ENCODE measurements at places on chromosomes 13 and 19.

- ATAC-seq: peak; percentile 65
These were observed 14.6 kb downstream of the GNA11 start for GRCh38 chr19:3108775-3109174.

- no peak for ATAC-seq
These were observed 321.0 kb downstream of the TBC1D4 start for GRCh38 chr13:75160984-75161383.

GRCh38 chr13:85366759-85367417, 432.3 kb downstream of the SLITRK6 start:
- no peak for ATAC-seq

GRCh38 chr19:2627319-2627829, 75.1 kb downstream of the GNG7 start:
- peak; percentile 92 for ATAC-seq

DNA sequence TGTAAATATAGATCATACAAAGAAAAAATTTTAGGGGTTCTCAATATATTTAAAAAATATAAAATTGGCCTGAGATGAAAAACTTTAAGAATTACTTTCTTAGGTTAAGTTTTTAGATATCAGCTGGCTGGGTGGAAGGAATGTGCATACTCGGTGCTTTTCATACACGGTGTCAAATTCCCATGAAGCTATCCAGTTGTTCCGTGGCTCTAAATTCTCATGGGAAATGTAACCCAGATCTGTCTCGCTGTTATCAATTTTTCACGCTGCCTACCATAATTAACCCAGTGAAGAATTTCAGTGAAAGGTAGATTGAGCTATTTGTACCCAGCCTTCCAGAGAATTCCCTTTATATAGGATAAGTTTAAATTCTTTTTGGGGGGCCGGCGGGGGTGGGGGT, 11.6 kb upstream of the ZNF835 start:
- no peak for ATAC-seq

- ATAC-seq: no peak
These were observed 59.5 kb downstream of the IER2 start for GRCh38 chr19:13209484-13210338.

GRCh38 chr19:28859811-28860210, 353.1 kb downstream of the UQCRFS1 start:
- ATAC-seq: no peak

GRCh38 chr13:109274188-109274821, 512.1 kb downstream of the IRS2 start:
- ATAC-seq: no peak

GRCh38 chr19:542173-542866, 1.5 kb upstream of the GZMM start:
- no peak for ATAC-seq

DNA sequence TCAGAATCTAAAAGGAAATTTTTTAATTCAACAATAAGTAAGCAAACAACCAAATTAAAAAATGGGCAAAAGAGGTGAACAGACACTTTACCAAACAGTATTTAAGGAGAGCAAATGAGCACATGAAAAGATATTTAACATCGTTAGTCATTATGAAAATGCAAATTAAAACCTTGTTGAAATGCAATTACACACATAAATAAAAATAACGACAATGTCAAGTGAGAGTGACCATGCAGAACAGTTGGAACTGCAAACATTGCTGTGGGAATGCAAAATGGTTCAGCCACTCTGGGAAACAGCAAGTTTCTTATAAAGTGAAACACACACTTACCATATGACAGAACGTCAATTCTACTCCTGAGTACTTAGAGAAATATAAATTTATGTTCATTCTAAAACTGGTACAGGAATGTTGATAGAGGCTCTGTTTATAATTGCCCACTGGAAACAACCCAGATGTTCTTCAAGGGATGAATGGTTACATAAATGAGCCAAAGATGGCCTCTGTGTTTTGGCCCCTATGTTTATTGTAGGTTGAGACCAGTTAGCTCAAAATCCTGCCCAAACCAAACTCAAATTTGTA, 678.1 kb downstream of the UQCRFS1 start:
- no peak for ATAC-seq

GRCh38 chr19:4781801-4782200, 9.7 kb upstream of the FEM1A start:
- no peak for ATAC-seq

GRCh38 chr13:40221460-40222201, 444.8 kb downstream of the FOXO1 start:
- ATAC-seq: peak; percentile 65

DNA sequence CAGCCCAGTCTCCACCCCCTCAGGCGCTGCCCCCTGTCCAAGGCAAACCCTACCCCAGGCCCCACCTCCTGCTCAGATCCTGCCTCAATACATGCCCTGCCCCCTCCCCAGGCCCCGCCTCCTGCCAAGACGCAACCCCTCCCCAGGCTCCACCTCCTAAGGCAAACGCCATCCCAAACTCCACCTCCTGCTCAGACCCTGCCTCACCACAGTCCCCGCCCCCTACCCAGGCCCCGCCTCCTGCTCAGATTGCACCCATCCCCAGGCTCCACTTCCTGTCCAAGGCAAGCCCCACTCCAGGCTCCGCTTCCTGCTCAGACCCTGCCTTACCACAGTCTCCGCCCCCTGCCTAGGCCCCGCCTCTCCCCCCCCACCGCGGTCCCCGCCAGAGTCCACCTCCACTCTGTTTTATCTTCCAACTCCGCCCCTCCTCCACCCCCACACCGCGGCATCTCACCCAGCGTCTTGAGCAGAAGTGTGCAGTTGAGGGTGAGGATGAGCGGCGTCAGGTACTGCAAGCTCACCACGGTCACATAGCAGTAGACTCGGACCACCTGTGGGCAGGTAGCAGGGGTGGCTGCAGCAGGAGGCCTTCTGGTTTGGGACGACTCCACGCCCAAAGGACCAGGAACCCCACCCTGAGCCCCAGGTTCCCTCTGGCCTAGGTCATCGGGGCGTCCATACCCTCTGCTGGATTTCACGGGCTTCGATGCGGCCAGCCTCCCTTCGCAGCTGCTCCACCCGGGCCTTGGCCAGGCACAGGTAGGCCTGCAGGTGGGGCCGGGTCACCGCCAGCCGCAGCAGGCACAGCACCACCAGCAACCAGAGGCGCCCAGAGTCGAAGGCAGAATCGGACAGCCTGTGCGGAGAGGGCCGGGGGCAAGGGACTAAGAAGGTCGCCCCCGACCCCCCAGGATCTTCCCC, 17.7 kb downstream of the TMEM161A start:
- no peak for ATAC-seq

- ATAC-seq: no peak
These were observed 8.3 kb downstream of the SNRPA start for GRCh38 chr19:40759352-40759751.

- ATAC-seq: no peak
These were observed 13.5 kb upstream of the RXFP2 start for GRCh38 chr13:31725841-31726240.

- peak; percentile 67 for ATAC-seq
These were observed 53.3 kb downstream of the PARP4 start for GRCh38 chr13:24459234-24459633.

DNA sequence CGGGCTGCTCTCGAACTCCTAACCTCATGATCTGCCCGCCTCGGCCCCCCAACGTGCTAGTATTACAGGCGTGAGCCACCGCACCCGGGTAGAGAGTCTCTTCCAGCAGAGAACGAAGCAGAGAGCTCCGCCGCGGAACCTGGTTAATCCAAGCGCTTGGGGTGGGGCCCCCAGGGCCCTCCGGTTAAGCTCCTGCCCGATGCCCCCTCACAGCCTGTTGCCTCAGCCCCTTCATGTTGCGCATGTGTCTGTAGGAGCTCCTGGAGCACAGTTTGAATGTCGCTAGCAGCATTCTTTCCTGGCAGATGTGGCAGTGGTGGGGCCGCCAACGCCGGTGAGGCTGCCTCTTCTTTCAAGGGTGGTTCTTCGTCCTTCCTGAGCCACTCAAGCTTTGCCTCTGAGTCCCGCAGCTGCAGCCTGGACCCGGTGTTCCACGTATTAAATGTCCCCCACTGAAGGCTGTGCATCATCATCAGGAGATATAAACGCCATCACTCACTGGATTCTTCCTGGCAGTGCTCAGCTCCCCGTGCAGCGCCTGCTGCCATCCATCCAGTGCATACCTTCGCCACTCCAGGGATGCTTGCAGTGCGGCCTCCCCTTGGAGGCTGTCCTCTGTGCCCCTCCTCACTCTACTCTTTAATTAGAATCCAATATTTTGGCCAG, 1919.3 kb downstream of the PCDH9 start:
- ATAC-seq: no peak

DNA sequence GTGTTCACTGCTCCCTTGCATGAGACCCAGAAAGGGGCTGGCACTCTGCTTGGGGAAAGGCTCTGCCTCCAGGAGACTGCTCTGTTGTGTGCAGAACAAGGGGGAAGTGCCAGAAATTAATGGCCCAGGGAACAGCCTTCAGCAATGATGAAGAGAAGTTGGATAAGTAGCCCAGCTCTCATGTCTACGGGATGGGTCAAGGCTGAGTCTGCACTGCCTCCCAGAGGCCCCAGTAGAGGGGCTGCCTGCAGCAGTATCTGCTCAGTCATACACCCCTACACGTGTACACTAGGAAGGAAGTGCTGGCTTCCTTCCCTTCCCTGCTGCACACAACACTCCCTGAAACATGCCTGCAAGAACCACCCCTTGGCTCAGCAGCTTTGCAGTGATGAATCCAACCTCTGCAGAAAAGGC, 54.6 kb upstream of the URI1 start:
- no peak for ATAC-seq

- ATAC-seq: no peak
These were observed 384.4 kb downstream of the FGF9 start for GRCh38 chr13:22055259-22055658.

DNA sequence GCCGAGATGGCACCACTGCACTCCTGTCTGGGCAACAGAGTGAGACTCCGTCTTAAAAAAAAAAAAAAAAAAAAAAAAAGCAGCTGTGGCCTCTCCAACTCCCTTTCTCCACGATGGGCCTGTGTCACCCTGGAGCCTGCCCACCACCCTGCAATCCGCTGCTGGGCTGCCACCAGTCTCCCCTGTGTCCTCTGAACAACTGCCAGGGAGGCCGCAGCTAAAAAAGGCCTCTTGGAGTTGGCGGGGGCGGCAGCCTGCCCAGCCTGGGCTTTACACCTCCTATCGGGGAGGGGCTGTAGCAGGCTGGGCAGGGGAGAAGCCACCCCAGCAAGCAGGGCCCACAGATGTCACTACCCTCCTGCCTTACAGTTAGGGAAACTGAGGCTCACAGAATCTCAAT, 3.5 kb downstream of the CDC37 start:
- no peak for ATAC-seq

- ATAC-seq: no peak
These were observed 252.2 kb downstream of the TSHZ3 start for GRCh38 chr19:31096935-31097545.

DNA sequence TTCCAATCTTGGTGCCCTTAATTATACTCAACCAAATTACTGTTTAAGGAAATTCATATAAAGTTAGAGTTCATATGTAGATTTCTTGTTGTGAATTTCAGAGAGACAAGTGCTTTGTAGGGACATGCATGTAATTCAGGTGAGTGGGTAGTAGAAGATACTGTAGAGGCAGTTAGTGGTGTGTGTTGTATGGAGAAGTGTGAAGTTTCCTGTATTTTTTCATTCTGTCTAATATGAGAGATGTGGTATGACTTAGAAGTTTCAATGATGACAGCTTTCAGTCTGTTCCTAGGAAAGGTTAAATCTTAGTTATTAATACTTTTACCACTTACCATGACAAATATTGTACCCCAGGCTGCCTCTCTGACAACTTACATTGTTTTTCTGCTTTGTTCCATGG, 294.2 kb downstream of the TDRD3 start:
- no peak for ATAC-seq

GRCh38 chr19:2462635-2463421, 6.1 kb upstream of the LMNB2 start:
- ATAC-seq: no peak

DNA sequence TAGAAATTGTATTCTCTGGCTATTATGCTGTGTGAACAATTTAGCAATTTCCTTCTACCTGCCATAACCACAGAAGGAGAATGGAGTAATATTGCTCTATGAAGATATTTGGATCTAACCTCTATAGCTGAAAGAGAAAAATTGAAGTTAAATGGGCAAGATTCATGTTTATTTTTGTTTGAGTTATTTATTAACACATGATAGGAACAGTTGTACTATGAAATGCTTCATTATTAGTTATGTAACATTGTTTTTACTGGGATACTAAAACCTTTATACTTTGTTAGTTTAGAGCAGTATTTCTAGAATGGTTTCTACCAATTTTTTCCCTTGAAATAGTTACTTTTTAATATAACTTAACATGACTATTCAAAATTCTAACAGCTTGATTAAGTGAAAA, 27.3 kb upstream of the VWA8 start:
- no peak for ATAC-seq

DNA sequence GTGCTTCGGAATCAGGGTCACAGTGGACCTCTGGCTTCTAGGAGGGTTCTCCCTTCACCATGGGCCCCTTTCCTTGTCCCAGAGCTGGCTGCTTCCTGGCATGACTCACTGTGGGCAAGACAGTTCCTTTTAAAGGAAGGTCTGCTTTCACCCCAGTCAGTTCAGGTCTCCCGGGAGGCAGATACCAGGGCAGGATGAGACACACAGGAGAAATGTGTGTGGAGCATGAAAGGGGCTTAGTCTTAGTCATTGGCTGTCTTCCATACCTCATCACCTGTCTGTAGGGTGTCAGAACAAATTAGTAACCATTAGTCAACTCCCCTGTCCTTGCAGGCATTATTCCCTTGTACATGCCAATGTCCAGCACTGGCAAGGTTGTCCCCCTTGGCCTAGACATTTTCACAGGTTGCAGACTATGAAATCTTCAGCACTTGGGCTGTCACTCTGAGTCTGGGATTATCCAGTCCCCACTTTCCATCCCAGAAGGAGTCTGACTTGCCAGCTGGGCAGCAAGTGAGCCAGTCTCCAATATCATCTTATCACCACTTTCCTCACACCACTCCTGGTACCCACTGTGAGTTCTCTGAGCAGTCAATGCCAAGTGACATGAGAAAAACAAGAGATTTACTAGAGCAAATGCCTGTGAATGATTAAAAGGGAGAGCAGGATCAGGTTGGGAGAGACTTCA, 76.8 kb upstream of the MEDAG start:
- ATAC-seq: no peak

DNA sequence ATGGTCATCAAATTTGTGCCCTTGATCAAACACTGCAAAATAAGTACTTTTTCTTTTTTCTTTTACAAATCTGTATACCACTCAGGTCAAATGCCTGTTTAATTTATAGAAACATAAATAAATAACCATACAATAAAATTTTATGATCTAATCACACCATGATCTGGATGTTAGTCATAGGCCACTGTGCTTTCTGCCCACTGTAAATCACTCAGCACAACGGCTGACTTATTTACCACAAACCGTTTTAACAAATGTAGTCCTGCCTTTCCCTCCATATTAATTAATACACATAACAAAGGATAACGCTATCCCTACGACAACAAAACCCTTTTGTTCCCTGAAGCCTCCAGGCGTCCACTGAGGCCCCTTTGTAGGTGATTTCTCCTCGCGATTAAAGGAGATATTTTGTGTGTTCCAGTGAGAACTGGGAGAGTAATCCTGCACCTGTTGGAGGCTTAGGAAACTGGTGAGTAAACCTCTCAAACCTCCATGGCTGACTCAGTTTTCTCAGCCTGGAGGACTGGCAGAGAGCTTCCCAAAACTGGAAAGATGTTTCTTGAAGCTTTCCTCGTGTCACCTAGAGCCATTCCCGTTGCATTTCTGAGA, 477.1 kb upstream of the SGCG start:
- ATAC-seq: no peak
